ENCODE measurements at places on chromosomes 6 and 20.

GRCh38 chr6:170090561-170090960, 200.3 kb downstream of the DLL1 start:
- DNase-seq: no peak

GRCh38 chr20:8062756-8063155, 43.2 kb upstream of the TMX4 start:
- DNase-seq: no peak

DNA sequence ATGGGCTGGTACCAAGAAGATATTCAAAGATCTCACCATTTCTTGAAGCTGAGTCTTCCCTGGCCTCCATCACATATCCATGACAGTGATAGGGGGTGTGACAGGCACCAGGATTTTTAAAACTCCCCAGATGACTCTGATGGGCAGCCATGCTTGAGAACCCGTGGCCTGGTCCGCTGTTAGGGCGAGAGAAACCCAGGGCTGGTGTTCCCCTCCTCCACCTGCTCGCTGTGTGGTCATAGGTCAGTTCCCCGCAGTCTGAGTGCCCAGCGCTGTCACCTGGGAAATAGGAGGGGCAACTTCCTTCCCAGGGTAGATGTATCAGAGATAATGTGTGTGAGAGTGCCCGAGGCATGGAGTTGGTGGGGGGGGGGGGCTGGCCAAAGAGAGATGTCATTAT, 50.9 kb downstream of the TMEM242 start:
- no peak for DNase-seq

- DNase-seq: no peak
These were observed 40.7 kb downstream of the PYGB start for GRCh38 chr20:25288291-25289181.

- no peak for DNase-seq
These were observed 19.9 kb downstream of the COL9A1 start for GRCh38 chr6:70282919-70283461.

DNA sequence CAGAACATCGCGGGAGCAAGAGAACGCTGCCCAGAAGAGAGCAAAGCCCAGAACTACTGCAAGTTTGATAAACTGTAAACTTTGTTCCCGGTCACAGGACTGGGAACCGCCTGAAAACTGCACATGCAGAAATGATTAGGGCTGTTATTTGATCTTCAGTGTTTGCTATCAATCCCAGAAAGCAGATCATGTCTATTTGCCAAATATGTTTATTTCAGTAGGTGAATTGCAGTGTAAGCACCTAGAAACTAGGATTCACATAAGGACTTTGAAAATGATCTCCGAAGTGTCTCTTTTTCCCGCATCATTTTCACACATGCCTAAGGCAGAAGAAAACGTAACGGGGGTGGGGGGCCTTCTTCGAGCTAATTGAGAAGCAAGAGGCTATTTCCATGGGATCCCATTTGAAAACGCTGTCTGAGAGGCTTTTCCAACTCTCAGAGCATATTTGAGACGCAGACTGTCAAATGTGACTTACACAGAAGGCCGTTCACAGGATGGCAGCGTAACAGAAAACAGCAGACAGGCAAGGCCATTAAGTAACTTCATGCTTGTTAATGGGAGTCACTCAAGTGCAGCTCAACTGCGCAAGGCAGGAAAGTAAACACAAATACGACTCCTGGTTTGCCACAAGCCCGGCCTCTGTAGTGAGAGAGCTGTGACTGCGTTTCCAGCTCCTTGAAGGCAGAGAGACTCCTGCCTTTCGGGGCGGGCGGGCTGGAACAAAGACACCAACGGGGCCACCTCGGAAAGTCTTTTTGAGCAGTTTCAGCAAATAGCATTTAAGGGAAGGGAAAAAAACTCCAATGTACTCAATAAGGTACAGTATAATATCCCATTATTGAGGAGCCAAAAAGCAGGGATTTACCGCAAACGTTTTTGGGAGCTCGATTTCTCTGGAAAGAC, 144.7 kb upstream of the ZNF217 start:
- DNase-seq: peak; percentile 87

GRCh38 chr6:141851063-141851462, 281.7 kb upstream of the GJE1 start:
- DNase-seq: no peak

DNA sequence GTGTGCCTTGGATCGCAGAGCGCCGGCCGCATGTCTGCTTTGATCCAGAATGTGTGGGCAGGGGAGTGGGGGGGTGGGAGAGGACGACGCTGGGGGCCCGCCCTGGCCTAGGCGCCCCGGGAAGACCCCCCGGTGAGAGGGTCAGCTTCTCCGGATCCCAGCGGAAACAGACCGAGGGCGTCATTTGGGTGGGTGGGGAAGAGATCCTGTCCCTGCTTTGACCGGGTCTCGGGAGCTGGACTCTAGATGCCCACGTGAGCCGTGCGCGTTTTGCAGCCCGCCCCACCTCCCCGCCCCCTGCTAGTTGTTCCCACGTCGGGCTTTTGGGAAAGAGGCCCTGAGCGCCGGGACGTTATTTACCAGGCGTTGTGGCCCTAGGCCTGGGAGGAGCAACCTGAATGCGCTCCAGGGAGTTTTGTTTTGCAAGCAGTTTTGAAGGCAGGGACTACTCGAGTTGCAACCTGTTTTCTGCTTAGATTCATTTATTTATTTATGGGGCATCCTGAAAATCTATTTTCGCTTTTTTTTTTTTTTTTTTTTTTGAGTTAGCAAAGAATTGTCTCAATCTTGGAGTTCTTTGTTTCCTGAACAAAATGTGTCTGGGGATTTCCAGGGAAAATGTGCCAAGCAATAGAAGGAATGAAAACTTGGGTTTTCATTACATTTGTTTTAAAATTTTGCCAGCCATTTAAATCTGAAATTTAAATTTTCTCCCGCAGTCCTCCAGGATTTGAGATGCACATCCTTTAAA, 1.6 kb downstream of the DSP start:
- DNase-seq: no peak

GRCh38 chr6:107061125-107062020, 33.4 kb downstream of the MTRES1 start:
- no peak for DNase-seq

GRCh38 chr20:59214606-59215547, 51.3 kb downstream of the ZNF831 start:
- no peak for DNase-seq

- no peak for DNase-seq
These were observed 1.2 kb downstream of the GFRA4 start for GRCh38 chr20:3661814-3662665.
